ENCODE measurements at places on chromosomes 3 and 15. TPM values are rescaled to one million over a fixed set of nuclear protein-coding genes. Genes with fewer than 3 reads are reported as not detected.

Gene GAP43
- total RNA-seq = not detected

Gene PML
- total RNA-seq = 118 TPM

Gene SNUPN
- 30.4 TPM for total RNA-seq

Gene STARD5
- 7.2 TPM for total RNA-seq

Gene CCR8
- total RNA-seq = 1.1 TPM

Gene PLXNA1
- total RNA-seq = 5.8 TPM

Gene RNF111
- 38.2 TPM for total RNA-seq

Gene GPR87
- not detected for total RNA-seq

Gene CPNE9
- total RNA-seq = not detected

Gene TUSC7
- not detected for total RNA-seq

Gene ANKRD63
- total RNA-seq = not detected

Gene TGM5
- total RNA-seq = 0.11 TPM

Gene SLC28A2
- not detected for total RNA-seq

Gene CCK
- not detected for total RNA-seq

Gene GOLGA6D
- total RNA-seq = not detected

Gene ERICH6
- total RNA-seq = 0.23 TPM

Gene PLSCR2
- not detected for total RNA-seq

Gene SGO1
- total RNA-seq = 28.8 TPM

Gene ARHGEF3
- 130 TPM for total RNA-seq

Gene HTR3E
- not detected for total RNA-seq

Gene DNAH1
- total RNA-seq = 30.0 TPM

Gene UBA7
- total RNA-seq = 299 TPM

Gene CD200R1L
- total RNA-seq = not detected

Gene OR5H2
- total RNA-seq = not detected

Gene OR5K2
- not detected for total RNA-seq

Gene GRAMD2A
- total RNA-seq = not detected

Gene ROBO2
- total RNA-seq = not detected

All from activated naive CD8-positive, alpha-beta T cell treated with anti-CD3 and anti-CD28 coated beads, Interleukin-2, amount 10 ng/mL, durations not matched to agents 7 days and 5 days (primary cell).